Spinal cord (tissue), 10 donors: ENCODE measurements at places on chromosomes 3 and 15. TPM values are rescaled to one million over a fixed set of nuclear protein-coding genes. Genes with fewer than 3 reads are reported as not detected.
A peak's percentile ranks its signal among the peaks of the same experiment; 100 is the strongest.

DNA sequence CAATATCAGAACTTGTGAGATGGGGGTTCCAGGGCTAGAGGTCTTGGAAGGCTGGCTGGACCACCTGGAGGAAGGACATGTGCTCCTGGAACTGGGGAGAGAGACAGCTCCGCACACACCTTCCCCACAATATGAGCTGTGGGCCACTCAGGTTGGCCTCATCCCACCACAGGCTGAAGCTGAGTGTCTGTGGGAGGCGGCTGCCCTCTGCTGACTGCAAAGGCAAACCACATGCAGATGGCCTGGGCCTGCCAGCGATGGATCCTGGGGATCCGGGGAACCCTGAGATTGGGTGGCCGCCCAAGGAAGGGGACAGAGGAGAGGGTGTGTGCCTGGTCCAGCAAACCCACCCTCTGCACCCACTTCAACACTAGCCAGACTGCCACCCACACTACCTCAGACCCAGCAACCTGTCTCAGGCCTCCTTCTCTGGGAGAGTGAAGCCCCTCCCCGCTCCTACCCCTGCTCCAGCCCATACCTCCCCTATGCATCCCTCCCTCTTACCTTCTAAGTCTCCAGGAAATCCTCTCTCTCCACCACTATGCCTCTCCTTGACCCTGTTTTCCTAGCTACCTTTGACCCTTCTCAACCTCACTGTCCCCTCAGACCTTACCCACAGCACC is 44.8 kb downstream of the CYP11A1 start:
- H3K36me3 ChIP-seq = no peaks in the 10 kb centered on the region
- DNase-seq = no peak
- H3K4me3 ChIP-seq = no peak overlapping the region
- H3K27me3 ChIP-seq = no peaks in the 10 kb centered on the region
- H3K4me1 ChIP-seq = peaks cover 41% of the 10 kb centered on the region

The TYRO3 gene
- 33.7 TPM for total RNA-seq

The LMAN1L gene
- total RNA-seq = 0.11 TPM

DNA sequence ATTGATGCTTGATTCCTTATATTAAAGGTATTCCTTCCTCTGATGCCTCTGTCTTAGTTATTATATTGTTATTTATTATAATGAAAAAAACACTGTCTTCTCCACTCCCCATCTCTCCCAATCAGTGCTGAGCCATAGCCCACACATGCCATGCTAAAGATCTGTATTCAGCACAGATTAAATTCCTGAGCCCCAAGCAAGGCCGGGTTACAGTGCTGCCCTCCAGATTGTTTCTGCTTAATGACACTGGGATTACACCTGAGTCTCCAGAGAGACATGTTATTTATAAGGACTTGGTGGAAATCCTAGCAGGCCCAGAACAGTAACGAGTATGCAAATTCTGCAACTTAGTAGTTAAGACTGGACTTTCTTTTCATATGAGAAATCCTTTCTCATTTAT is 305.9 kb upstream of the UMPS start:
- H3K4me1 ChIP-seq = no peaks in the 10 kb centered on the region
- peaks cover 4% of the 10 kb centered on the region for H3K36me3 ChIP-seq
- no peak overlapping the region for H3K27ac ChIP-seq
- H3K4me3 ChIP-seq = no peak overlapping the region
- DNase-seq = no peak

DNA sequence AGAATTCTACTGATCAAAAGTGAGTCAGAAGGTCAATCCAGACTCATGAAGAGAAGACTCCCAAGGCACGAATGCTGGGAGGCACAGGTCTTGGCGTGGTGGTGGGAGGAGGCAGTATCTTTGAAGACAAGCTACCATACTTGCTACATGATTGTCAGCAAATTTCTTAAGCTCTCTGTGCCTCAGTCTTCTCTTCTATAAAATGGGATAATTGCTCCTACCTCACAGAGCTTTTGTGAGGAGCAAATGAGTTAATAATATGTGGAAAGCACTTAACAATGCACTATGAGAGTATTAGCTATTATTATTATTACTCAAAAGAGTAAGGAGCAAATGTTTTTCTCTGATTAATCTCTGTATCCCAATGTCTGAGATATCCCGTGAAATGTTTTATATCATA is 36.2 kb downstream of the EHD4 start:
- H3K27ac ChIP-seq = no peak overlapping the region
- no peaks in the 10 kb centered on the region for H3K36me3 ChIP-seq
- peaks cover 5% of the 10 kb centered on the region for H3K4me1 ChIP-seq

- peaks cover 10% of the 10 kb centered on the region for H3K4me1 ChIP-seq
- H3K4me3 ChIP-seq = no peak overlapping the region
- H3K27ac ChIP-seq = no peak overlapping the region
Measured at GRCh38 chr3:118803096-118803476, 231.6 kb downstream of the IGSF11 start.

The CLDN16 gene
- 0.39 TPM for total RNA-seq

- no peak for DNase-seq
- no peaks in the 10 kb centered on the region for H3K27me3 ChIP-seq
- no peak overlapping the region for H3K4me3 ChIP-seq
- no peaks in the 10 kb centered on the region for H3K36me3 ChIP-seq
- peaks cover 14% of the 10 kb centered on the region for H3K4me1 ChIP-seq
Measured at GRCh38 chr15:69729167-69729748, 276.6 kb downstream of the RPLP1 start.

The DTWD1 gene
- total RNA-seq = 36.1 TPM

GRCh38 chr15:64430000-64430735 is 30.2 kb upstream of the ZNF609 start:
- H3K4me3 ChIP-seq = no peak overlapping the region
- H3K36me3 ChIP-seq = peaks cover 15% of the 10 kb centered on the region
- H3K27ac ChIP-seq = peak overlapping the region; percentile 15
- peak; percentile 75 for DNase-seq
- H3K4me1 ChIP-seq = no peaks in the 10 kb centered on the region
- H3K27me3 ChIP-seq = no peaks in the 10 kb centered on the region

DNA sequence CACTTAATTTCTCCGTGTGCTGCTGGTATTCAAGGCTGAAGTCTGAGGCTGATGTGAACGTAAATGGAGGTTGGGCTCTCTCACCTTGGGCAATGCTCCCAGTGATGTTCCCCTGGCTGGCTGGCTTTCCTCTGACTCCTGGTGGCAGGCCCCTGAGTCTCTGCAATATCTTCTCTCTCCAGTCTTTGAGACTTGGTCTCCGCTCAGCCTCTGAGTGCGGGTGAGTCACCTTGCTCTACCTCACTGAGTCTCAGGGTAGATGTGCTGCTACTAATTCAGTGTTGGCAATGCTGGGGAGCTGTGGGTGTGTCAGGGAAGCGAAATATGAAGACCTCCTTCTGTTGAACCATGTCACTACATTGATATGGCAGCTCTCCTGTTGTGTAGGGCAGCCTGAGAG is 31.3 kb upstream of the TRIM59 start:
- DNase-seq = no peak
- H3K4me1 ChIP-seq = no peaks in the 10 kb centered on the region
- H3K36me3 ChIP-seq = no peaks in the 10 kb centered on the region

GRCh38 chr15:82393671-82394070 is 35.9 kb upstream of the GOLGA6L9 start:
- no peaks in the 10 kb centered on the region for H3K27me3 ChIP-seq
- no peaks in the 10 kb centered on the region for H3K36me3 ChIP-seq
- H3K27ac ChIP-seq = no peak overlapping the region
- H3K4me3 ChIP-seq = no peak overlapping the region
- DNase-seq = no peak

DNA sequence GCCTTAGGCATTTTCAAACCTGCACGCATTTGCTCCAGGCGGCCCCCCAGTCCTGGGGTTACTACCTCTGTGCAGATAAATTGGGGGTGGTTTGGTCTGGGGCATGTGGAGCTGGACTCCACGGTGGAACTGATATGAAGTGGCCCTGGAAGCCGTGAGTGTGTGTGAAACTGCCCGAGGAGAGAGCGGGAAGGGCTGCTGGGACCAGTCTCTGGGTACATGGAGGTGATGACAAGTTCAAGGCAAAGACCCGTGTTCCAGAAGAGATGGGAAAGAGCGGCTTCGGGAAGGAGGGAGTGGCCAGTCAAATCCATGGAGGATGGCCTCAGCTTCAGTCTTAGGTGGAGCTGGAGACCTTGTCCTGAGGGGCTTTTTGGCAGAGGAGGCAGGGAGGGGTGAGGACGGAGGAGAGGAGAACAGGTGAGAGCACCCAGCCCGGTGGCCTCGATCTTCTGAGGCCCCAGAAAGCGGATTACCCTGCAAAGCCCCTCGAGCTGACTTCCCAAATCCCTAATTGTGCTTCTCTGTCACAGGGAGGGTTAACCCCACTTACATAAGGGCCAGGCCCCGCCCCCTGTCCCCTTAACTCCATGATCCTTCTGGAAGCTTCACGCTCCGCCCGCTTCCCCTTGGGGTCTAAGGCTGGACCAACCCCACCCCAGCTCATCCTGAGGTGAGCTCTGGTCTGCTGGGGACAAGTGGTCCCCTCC is 1.9 kb upstream of the NR2E3 start:
- H3K4me1 ChIP-seq = peaks cover 20% of the 10 kb centered on the region
- no peaks in the 10 kb centered on the region for H3K27me3 ChIP-seq
- DNase-seq = no peak
- H3K36me3 ChIP-seq = peaks cover 21% of the 10 kb centered on the region
- no peak overlapping the region for H3K27ac ChIP-seq
- H3K4me3 ChIP-seq = no peak overlapping the region

- peaks cover 42% of the 10 kb centered on the region for H3K4me1 ChIP-seq
- DNase-seq = no peak
- H3K27me3 ChIP-seq = no peaks in the 10 kb centered on the region
- H3K27ac ChIP-seq = no peak overlapping the region
- H3K36me3 ChIP-seq = no peaks in the 10 kb centered on the region
- no peak overlapping the region for H3K4me3 ChIP-seq
Measured at GRCh38 chr3:124802702-124803101, 72.5 kb downstream of the UMPS start.

The ANKRD63 gene
- 0.28 TPM for total RNA-seq

DNA sequence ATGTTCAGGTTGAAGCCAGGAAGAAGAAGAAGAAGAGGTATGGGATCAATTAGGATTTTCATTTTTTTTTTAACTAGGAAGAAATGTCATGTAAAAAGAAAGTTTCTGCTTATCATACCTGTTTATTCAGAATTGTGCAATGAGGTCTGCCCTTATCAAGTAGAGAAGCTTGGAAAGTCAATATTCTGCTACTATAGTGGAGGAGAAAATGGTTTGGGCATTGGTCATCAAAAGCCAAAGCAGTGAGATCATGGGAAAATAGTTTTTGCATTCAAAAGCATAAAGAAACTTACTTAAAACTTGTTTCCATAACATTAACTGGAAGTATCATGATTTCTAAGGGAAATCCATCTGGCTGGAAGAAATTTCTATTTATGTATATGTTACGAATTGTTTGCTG is 1239.2 kb downstream of the NSUN3 start:
- no peak overlapping the region for H3K4me3 ChIP-seq
- no peak for DNase-seq
- H3K4me1 ChIP-seq = no peaks in the 10 kb centered on the region
- H3K27me3 ChIP-seq = no peaks in the 10 kb centered on the region
- H3K36me3 ChIP-seq = no peaks in the 10 kb centered on the region
- H3K27ac ChIP-seq = no peak overlapping the region

DNA sequence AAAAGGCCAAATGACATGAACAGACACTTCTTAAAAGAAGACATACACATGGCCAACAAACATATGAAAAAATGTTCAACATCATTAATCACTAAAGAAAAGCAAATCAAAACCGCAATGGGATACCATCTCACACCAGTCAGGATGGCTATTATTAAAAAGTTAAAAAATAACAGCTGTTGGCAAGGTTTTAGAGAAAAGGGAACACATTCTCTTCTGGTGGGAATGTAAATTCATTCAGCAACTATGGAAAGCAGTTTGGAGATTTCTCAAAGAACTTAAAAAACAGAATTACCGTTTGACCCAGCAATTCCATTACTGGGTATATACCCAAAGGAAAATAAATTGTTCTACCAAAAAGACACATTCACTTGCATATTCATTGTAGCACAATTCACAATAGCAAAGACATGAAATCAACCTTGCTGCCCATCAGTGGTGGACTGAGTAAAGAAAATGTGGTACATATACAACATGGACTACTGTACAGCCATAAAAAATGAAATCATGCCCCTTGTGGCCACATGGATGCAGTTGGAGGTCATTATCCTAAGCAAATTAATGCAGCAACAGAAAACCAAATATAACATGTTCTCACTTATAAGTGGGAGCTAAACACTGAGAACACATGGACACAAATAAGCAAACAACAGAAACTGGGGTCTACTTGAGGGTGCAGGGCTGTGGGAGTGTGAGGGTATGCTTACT is 190.7 kb upstream of the MCTP2 start:
- no peak overlapping the region for H3K4me3 ChIP-seq
- H3K27me3 ChIP-seq = no peaks in the 10 kb centered on the region
- no peaks in the 10 kb centered on the region for H3K36me3 ChIP-seq

The BCHE gene
- total RNA-seq = 41.0 TPM

The CTXND1 gene
- 6.3 TPM for total RNA-seq

GRCh38 chr3:191358929-191359328 is 28.6 kb upstream of the UTS2B start:
- peaks cover 5% of the 10 kb centered on the region for H3K36me3 ChIP-seq
- no peaks in the 10 kb centered on the region for H3K27me3 ChIP-seq
- DNase-seq = no peak
- H3K4me1 ChIP-seq = no peaks in the 10 kb centered on the region

The PRRT3 gene
- 4.0 TPM for total RNA-seq

The CRTC3 gene
- total RNA-seq = 20.3 TPM

DNA sequence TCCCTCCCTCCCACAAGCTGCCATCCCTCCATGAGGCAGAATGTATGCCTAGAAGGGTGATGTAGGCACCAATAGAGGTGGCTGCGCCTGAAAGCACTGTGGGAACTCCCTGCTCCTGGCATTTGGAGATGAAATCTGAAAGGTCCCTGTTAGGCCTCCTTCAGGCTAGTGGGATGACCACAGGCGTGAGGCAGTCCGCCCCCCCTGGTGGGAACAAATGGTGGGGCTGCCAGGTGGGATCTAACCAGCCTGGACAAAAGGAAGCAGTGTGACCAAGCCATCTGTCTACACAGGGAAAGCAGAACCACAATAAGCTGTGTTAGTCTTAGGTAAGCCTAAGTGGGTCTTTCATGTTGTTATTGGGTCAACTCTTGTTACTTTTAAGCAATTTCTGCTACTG is 25.3 kb downstream of the IL5RA start:
- no peak overlapping the region for H3K4me3 ChIP-seq
- H3K27ac ChIP-seq = no peak overlapping the region
- DNase-seq = no peak
- no peaks in the 10 kb centered on the region for H3K36me3 ChIP-seq
- H3K27me3 ChIP-seq = no peaks in the 10 kb centered on the region

The COL7A1 gene
- 8.4 TPM for total RNA-seq

The NEK10 gene
- total RNA-seq = 12.5 TPM

DNA sequence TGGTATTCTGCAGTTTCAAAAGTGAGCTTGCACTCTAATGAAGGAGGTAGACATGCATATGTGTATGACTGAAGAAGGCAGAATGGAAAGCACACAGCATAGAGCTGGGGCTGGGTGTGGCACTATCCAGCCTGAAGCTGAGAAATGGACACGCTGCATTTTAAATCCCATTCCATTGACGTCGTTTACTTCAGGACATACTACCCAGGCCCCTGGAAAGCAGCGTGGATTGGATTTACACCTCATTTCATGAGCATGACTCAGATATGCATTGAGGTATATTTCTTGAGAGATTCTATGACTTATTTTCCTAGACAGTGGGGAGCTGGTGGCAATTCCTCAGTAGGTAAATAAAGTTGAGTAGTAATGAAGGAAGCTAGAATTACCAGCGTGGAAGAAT is 101.4 kb downstream of the ABI3BP start:
- H3K4me3 ChIP-seq = no peak overlapping the region
- H3K27me3 ChIP-seq = no peaks in the 10 kb centered on the region
- no peak overlapping the region for H3K27ac ChIP-seq
- H3K4me1 ChIP-seq = no peaks in the 10 kb centered on the region
- no peak for DNase-seq
- no peaks in the 10 kb centered on the region for H3K36me3 ChIP-seq

GRCh38 chr15:70424937-70425411 is 327.3 kb upstream of the TLE3 start:
- H3K27ac ChIP-seq = no peak overlapping the region
- no peaks in the 10 kb centered on the region for H3K36me3 ChIP-seq
- no peak for DNase-seq
- H3K4me3 ChIP-seq = no peak overlapping the region
